Mesothelial cell of epicardium (in vitro differentiated cells): ENCODE measurements at places on chromosomes 16 and 17. TPM values are rescaled to one million over a fixed set of nuclear protein-coding genes. Genes with fewer than 3 reads are reported as not detected.

The ZFP3 gene
- total RNA-seq = 0.96 to 1.0 TPM (median 1.00 TPM) in 3 replicates

The CDYL2 gene
- 3.0 to 4.6 TPM (median 3.2 TPM) in 3 replicates for total RNA-seq

GRCh38 chr17:37024181-37024637, 75.5 kb downstream of the AATF start:
- no peaks in the 10 kb centered on the region for H3K4me1 ChIP-seq
- H3K36me3 ChIP-seq = peaks cover 13% of the 10 kb centered on the region
- no peaks in the 10 kb centered on the region for H3K27me3 ChIP-seq
- no peak for DNase-seq
- no peak overlapping the region for H3K4me3 ChIP-seq
- no peak overlapping the region for H3K27ac ChIP-seq

GRCh38 chr16:19846436-19846835, 38.2 kb downstream of the GPRC5B start:
- no peak overlapping the region for H3K27ac ChIP-seq
- no peak for DNase-seq
- H3K4me3 ChIP-seq = no peak overlapping the region
- no peaks in the 10 kb centered on the region for H3K36me3 ChIP-seq
- no peaks in the 10 kb centered on the region for H3K27me3 ChIP-seq

DNA sequence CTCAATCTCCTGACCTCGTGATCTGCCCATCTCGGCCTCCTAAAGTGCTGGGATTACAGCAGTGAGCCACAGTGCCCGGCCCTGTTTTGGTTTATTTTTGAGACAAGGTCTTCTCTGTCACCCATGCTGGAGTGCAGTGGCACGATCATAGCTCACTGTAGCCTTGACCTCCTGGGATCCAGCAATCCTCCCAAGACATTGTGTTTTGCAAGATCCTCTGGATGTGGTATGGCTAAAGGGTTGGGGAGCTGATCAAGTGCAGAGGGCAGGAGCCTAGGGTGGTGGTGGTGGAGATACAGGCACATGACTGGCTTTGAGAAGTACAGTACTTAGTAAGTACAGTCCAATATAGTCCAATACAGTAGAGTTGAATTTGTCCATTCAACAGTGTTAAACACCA, 16.6 kb upstream of the TNS4 start:
- peaks cover 12% of the 10 kb centered on the region for H3K27me3 ChIP-seq
- H3K4me1 ChIP-seq = peaks cover 24% of the 10 kb centered on the region
- H3K36me3 ChIP-seq = no peaks in the 10 kb centered on the region
- H3K4me3 ChIP-seq = no peak overlapping the region
- H3K27ac ChIP-seq = no peak overlapping the region
- DNase-seq = no peak

- H3K4me1 ChIP-seq = peaks cover 9% of the 10 kb centered on the region
- H3K4me3 ChIP-seq = no peak overlapping the region
Observed at GRCh38 chr17:12688382-12688781, 22.7 kb downstream of the MYOCD start.

DNA sequence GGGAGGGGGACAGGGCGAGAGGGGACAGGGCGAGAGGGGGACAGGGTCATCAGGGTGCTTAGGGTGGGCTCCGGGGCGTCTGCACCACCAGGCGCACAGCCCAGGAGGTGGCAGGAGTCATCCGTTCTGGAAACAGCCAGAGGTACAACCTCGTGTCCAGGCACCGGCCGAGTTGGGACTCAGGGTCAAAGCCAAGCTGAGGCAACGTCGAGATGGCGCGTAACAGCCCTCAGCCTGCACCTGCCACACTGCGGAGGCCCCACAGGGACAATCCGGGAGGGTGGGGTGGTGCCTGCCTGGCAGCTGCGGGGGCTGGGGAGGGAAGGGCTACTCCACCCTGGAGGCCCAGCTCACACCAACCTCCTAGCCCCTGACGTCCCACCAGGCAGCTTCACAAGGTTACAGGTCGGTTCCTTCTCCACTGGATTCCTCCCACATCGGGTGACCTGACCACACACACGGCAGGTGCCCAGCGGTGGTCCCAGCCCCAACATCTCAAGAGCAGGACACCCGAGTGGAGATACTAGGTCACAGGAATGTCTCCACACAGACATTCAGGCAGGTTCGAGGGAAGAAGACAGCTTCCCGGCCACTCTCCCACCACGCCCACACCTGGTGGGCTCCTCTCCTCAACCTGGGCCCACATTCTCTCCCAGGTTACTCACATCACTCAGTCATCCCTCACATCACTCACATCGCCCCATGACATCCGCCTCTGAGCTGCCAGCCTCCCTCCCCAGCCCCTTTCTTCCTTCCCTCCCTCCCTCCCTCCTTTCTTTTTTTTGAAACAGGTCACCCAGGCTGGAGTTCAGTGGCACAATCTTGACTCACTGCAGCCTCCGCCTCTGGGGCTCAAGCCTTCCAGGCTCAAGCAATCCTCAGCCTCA, 47.3 kb downstream of the RPH3AL start:
- peak overlapping the region; percentile 67 for H3K27ac ChIP-seq
- peak overlapping the region; percentile 42 for H3K4me3 ChIP-seq
- H3K4me1 ChIP-seq = peaks cover 20% of the 10 kb centered on the region
- H3K27me3 ChIP-seq = no peaks in the 10 kb centered on the region
- no peak for DNase-seq

DNA sequence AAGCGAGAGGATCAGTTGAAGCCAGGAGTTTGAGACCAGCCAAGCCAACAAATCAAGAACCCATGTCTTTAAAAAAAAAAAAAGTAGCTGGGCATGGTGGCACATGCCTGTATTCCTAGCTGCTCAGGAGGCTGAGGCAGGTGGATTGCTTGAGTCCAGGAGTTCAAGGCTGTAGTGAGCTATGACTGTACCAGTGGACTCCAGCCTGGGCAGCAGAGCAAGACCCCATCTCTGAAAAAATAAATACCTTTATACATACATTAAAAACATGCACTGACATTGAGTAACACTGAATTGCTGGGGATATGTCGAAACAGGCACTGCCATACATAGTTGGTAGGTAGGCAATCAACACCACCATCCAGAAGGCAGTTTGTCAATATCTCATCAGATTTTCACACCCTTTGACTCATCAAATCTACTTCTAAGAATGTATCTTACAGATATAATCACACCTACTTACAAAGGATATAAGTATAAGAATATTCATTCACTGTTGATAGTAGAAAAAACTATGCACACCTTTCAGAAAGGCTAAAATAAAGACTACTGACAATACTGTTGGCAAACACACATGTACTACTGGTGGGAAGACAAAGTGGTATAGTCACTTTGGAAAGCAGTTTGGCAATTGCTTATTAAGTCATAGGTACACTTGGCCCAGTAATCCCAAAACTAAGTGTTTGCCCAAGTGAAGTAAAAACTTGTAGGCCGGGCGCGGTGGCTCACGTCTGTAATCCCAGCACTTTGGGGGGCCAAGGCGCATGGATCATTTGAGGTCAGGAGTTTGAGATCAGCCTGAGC, 6.4 kb upstream of the CEP20 start:
- H3K4me3 ChIP-seq = no peak overlapping the region
- H3K4me1 ChIP-seq = no peaks in the 10 kb centered on the region
- no peaks in the 10 kb centered on the region for H3K36me3 ChIP-seq
- H3K27me3 ChIP-seq = peaks cover 5% of the 10 kb centered on the region

DNA sequence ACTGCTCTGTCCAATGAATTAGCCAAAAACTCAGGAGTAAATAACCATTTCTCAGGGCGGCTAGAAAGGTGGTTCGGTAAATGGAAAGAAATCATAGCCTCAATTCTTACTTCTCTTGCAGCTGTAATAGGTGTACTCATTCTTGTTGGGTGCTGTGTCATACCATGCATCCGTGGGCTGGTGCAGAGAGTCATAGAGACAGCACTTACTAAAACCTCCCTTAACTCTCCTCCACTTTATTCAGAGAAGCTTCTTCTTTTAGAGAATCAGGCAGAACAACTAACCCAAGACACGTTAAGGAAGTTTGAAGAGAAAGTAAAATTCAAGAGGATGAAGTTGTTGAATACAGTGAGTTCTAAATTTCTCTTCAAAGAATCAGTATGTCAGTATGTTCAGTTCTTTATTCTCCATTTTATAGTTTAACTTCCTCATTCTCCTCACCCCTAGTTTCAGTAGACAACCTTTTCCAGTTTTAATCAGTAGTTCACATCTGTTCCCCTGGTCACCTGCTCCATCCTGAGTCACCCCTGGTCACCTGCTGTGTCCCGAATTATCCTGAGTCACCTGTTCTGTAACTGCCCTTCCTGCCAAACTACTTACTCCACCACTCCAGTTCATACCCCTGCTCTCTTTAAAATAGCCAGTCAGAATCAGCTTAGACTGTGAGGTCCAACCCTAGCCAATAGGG, 85.9 kb downstream of the EMP2 start:
- no peak overlapping the region for H3K4me3 ChIP-seq
- DNase-seq = no peak
- peaks cover 4% of the 10 kb centered on the region for H3K4me1 ChIP-seq
- peaks cover 12% of the 10 kb centered on the region for H3K36me3 ChIP-seq
- no peak overlapping the region for H3K27ac ChIP-seq

- peaks cover 14% of the 10 kb centered on the region for H3K4me1 ChIP-seq
- no peaks in the 10 kb centered on the region for H3K36me3 ChIP-seq
- DNase-seq = peak; percentile 20
- H3K27ac ChIP-seq = peak overlapping the region; percentile 75
Observed at GRCh38 chr17:77349976-77350830, 209.4 kb downstream of the SEC14L1 start.
